ENCODE measurements at places on chromosomes 6 and 20.

GRCh38 chr6:78615430-78615904, 251.9 kb upstream of the IRAK1BP1 start:
- no peak for DNase-seq

- no peak for DNase-seq
These were observed 214.3 kb upstream of the RSPO3 start for GRCh38 chr6:126904176-126904575.

DNA sequence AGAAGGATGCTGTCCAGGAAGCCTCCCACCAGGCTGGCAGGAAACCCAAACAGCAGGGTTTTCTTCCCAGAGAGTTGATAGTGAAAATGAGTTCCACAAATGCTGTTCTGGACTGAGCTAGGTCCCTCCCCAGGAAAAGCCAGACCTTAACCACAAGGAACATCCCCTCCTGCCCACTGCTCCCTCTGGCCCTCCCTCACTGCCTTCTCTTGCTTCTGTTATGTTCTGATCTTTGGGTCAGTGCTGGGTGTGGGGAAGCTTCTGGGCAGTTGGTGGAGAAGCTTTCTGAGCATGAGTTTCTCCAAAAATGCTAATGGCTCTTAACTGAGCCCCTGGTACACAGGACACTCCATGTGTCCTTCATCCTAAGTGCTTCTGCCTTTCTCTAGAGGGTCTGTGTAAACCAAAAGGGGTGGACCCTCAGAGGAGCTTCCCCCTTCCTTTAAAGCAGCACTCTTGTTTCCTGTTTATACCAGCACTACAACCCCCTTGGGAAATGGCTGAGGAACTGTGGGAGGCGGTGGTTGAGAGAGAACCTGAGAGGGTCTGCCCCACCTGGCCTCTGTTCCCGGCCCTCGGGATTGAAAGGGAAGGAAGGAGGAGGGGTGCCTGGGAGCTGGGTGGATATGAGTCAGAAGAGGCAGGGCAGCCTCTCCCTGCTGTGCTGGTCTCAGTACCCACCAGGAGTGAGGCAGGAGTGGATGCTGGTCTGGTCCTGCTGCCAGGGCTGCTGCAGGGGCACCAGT, 42.0 kb downstream of the CDS2 start:
- DNase-seq, result peak; percentile 65

- no peak for DNase-seq
These were observed 213.5 kb downstream of the MANEA start for GRCh38 chr6:95790787-95791186.

DNA sequence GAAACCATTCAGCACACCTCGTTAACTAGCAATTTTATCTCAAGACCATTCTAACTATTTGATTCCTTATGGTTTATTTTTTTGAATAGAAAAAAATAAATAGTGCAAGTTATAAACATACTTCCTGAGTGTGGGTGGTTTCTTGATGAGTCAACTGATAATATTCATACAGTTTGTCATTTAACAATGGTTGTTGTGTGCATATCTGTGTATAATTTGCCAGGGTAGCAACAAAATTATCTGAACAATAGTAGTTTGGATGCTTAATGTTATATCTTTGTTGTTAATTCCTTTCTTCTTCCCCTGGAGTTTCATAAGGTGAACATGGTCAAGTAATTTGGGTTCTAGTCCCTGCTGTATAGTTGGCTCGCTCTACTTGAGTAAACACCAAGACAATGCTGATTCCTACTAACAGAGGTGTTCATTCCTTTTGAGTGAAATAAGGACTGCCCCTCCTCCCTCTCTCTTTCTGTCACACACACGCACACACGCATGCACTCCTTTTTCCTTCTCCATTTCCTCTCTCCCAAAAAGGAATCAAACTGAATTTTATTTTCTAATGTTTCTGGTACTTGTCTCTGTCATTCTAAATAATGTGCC, 938.1 kb upstream of the EPHA7 start:
- no peak for DNase-seq

DNA sequence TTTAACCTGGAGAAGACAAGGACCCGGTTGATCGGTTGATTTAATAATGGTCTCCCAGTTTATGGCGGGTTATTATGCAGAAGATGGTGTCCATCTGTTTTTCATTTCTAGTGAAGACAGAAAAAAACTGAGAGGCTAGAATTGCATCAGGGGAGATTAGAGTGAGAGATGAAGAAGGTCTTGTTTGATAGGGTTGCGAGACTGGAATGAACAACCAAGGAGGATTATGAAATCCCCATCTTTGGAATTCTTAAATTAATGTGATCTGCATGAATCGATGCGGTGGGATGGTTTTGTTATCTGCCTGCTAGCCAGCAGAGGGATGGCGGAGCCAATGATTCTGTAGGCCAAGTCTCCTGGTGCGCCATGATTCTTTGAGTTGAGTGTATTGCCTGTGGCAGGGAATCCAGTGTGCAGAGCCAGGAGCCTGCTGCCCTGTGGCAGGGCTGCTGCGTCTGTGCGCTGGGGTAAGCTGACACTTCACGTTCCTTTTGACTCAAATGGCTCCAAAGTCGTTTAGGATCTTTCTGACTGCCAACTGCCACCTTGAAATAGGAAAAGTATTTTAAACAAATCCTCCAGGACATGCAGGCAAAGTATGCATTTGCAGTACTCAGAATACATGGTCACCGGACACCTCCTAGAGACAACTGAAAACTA, 200.1 kb downstream of the CLIC5 start:
- no peak for DNase-seq

- no peak for DNase-seq
These were observed 21.9 kb downstream of the ECT2L start for GRCh38 chr6:138817799-138818198.

DNA sequence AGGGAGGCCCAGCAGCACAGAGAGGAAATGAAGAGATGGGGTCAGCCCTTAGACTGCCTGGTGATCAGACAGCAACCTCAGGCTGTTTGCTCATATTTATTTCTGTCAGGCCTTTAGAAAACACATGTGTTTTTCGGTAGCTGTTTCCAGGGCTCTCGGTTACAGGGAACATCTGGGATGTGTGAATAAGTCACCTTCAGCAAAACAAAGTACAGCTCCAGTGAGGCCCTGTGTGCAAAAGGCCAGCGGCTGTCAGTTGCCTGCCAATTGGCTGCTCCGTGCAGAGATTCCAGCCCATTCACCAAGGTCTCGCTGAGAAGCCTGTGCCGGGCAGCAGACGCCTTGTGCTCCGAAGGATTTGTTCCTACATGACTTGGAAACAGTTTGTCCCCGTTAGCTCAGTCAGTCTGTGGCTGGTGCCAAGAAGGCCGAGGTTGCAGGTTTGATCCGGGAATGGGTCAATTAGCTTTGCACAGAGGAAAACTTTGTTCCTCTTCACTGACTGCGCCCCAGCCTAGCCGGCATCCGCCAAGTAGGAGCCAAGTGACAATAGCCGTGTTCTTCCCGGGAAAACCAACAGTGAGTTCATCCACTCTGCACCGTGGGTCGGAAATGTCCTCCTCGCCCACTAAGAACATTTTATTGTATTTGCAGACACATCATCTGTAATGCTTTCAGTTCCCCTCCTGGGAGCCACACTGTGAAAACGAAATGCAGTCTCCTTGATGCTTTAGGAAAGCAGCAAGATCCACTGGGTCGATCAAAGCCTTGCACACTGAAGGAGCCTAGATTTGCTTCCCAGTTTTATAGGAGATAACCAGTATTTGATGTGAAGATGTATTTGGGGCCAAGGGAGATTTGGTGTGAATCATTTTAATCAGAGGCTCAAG, 315.4 kb upstream of the CDYL start:
- no peak for DNase-seq

- no peak for DNase-seq
These were observed 84.2 kb downstream of the EPB41L2 start for GRCh38 chr6:130978660-130979396.

- no peak for DNase-seq
These were observed 52.0 kb downstream of the HIVEP1 start for GRCh38 chr6:12064131-12064530.

GRCh38 chr20:17878069-17878911, 90.3 kb downstream of the SNX5 start:
- no peak for DNase-seq

GRCh38 chr6:35240838-35241801, 18.4 kb upstream of the ZNF76 start:
- DNase-seq, result peak; percentile 40

DNA sequence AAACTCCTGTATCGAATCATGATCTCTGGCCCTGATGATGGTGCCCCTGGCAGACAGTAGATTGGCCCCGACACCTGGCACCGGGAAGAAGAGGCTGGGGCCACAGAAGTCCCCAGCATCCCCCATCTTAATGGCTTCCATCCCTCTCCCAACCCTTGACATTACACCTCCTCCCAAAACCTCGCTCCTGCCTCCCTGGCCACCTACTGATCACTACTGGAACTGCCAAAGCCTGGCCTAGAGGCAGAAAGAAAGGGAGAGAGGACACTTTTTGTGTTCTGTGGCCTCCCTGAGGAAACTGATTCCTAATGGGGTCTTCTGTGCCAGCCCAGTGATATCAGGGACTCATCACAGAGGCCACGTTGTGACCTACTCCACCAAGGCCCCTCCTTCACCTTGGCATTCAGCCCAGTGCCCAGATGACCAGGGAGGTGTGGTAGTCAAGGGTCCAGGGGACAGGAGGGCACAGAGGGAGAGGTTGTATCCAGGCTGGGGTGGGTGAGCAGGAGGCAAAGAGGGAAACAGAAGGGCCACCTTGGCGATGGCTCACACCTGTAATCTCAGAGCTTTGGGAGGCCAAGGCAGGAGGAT, 6.1 kb downstream of the C20orf173 start:
- DNase-seq, result no peak

DNA sequence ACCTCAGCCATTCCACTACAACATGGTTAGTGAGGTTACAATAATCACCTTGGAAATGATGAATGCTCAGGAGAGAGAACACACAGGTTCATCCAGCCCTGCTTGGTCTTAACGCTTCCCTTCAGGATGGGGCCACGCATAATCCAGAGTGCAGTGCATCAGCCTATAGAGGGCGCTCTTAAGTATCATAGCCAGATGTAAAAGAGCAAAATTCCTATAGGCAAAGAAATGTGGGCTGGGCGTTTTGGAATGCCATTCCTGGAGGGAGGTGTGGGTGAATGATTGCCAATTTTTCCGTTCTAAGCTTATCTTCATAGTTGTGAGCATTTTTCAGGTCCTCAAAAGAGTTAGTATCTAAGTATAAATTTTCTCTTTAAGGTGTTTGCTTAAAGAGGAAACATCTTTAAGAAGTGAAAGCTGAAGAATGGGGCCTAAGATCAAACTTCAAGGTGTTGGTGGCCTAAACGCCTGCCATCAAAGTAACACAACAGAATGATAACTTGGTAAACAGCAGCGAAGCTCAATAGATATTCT, 1.8 kb downstream of the RIPOR2 start:
- no peak for DNase-seq

DNA sequence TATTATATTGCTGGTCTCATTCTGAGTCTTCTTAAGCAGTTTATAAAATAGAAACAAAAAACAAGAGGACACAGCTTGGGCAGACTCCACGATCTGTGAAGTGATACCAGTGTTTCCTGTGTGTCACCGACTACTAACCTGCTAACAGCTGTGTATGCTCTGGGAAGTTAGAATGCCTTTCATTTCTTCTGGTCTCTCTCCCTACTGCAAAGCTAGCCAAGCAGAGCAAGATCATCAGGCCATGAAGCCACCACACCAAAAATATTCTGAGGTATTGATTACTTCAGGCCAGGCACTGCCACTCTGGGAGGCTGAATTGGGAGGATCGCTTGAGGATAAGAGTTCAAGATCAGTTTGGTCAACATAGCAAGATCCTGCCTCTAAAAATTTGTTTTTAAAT, 46.9 kb upstream of the SMIM29 start:
- no peak for DNase-seq

DNA sequence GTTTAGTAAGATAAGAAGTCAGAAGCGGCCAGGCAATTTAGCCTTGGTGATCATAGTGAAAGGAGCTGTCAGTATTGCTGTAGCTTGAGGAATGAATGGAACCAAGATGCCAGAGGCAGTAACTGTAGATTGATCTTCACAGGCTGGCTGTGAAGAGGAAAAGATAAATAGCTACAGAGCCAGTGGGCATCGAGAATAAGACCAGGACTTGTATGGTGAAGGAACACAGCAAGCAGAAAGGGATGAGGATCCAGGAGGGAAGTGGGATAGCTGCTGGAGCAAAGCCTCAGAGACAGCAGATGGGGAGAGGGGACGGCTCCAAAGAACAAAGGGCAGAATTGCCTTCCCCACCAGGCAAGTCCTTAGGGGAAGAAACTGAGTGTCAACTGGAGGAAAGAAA, 294.4 kb upstream of the PLN start:
- DNase-seq, result no peak

DNA sequence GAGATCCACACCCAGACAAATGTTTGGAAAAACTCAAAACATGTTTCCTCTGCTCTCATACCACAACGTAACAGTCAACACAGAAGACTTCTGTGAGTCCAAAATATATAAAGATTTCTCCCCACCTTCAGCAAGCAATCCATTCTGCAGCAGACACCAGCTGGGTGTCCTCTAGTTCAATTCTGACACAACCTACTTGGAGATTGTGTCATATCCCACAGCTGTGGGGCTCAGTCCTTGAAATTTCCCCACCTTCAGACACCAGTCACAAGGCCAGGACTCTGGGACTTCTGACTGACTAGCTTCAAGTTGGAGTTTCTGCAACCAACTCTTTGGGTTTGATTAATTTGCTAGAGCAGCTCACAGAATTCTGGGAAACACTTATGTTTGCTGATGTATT, 244.8 kb upstream of the CDYL start:
- no peak for DNase-seq

GRCh38 chr6:156778454-156779205, 1.5 kb downstream of the ARID1B start:
- peak; percentile 15 for DNase-seq

DNA sequence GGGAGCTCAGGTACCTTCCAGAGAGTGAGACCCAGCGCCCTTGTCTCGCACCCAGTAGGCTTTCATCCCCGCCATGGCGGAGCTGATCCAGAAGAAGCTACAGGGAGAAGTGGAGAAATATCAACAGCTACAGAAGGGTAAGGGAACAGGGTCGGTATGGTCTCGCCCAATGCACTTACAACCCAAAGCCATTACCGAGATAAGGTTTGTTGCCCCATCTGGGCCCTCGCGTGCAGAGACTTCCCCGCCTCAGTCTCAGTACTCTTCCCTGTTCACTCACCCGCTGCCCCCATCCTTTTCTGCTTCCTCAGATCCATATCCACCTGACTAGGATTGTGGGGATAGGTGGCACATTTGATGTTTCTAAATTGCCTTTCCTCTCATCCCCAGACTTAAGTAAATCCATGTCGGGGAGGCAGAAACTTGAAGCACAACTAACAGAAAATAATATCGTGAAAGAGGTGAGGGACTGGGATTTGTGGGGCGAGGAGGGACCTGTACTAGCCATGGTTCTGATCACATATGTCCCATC, 449 bp downstream of the PFDN6 start:
- no peak for DNase-seq

- DNase-seq, result no peak
These were observed 47.6 kb upstream of the REV3L start for GRCh38 chr6:111530667-111531066.

- DNase-seq, result no peak
These were observed 3.3 kb downstream of the TRERF1 start for GRCh38 chr6:42448391-42448790.
